ENCODE measurements at places on chromosomes 16 and 17.

- no peak for DNase-seq
These were observed 22.2 kb downstream of the HLF start for GRCh38 chr17:55286681-55287589.

- no peak for DNase-seq
These were observed 122.3 kb downstream of the PCTP start for GRCh38 chr17:55873017-55873758.

DNA sequence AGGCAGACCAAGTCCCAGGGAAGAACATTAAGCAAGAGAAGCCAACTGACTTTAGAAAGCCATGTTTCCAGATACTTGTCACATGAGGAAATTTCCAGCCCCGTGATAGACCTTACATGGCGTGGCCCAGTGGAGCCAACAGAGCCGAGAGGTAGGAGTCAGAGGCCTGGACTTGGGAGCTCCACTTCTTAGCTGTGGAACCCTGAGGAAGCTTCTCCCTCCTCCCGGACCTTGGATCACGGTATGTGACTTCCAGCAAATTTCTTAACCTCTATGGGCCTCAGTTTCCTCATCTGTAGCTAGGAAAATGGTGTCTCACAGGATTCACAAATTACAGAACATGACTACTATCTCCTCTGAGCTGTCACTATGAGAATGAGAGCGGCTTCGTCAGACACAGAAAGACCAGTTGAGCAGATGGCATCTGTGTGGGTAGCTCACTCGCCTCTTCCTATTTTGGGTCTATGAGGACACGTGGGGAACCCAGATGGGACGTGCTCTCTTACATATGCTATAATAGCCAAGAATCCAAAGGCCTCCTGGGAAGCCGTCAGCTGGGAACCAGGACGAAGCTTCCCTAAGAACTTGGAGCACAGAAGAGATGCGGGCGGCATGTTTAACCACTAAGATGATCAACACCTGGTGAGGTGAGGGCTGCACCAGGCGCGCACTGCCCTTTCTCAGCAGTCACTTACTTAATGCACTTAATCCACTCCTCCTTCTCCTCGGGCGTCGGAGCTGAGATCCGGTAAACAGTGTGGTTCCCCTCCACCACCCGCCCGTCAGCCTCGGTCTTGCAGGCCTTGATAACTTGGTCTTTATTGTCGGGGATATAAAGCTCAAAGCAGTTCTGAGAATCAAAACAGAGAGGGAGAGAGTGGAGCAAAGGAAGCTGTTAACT lies 102.3 kb downstream of the CYTH1 start:
- no peak for DNase-seq

DNA sequence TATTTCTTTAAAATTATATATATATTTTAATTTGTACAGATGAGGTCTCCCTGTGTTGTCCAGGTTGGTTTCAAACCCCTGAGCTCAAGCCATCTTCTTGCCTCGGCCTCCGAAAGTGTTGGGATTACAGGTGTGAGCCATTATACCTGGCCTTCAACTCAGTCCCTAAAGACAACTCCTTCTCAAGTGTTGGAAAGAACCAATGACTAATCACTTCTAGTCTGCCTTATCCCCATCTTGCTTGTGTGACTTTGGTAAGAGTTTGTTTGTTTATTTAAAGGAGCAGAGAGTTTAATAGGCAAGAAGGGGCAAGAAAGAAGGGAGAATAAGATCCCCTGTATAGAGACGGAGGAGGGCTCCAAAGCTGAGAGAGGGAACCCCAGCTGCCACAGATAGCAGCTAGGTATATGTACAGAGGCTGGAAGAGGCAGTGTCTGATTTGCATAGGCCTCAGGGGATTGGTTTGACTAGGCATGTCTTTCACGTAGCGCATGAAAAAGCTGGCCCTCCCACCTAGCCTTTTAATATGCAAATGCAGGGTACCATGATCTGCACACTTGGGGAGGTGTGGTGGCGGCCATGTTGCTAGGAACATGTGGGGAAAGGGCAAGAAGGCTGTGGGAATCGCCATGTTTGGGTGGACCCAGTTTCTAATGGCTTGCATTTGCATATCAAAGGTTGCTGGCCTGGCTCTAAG lies 21.5 kb downstream of the ABCC1 start:
- no peak for DNase-seq

DNA sequence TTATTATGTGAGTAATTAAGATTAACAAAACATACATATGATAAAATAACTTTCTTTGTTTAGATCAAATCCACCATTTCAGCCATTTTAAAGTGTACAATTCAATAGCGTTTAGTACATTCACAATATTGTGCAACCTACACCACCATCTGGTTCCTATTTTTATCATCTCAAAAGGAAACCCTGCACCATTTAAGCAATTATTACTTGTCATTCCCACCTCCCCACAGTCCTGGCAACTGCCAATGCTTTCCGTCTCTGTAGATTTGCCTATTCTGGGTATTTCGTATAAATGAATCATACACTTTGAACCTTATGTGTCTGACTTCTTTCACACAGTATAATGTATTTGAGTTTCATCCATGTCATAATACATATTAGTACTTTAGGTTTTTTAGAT lies 162.5 kb upstream of the CNTNAP4 start:
- no peak for DNase-seq

DNA sequence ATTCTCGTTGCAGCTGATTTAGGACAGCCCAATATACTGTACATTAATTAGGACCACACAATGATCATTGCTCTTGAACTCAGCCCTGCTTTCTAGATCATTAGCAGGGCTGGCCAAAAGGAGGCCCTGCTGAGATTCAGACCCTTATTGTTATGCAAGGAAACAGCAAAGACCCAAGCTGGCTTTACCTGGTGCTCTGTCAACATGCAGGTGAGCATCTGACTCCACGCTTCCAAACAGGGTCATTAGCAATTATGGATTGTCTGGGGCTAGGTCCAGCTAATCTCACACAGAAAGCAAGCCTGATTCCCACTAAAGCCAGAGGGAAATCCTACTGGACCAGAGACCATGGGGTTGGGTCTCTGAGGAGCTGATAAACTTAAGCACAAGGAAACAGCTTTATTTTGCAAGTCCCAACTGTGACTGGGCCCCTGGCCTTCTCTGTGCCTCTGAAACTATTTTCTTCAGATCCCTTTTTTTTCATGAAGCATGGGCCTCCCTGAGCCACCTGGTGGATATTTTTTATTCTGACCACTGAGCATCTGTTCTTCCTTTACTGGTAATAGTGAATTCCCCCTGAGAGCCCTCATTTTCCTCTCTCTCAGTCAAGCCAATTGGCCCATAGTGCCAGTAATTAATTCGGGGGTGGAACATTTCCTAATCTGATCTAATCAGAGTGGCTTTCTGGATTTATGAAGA lies 236.1 kb downstream of the GRIN2A start:
- DNase-seq: no peak

GRCh38 chr17:36980280-36980761 lies 31.6 kb downstream of the AATF start:
- no peak for DNase-seq

DNA sequence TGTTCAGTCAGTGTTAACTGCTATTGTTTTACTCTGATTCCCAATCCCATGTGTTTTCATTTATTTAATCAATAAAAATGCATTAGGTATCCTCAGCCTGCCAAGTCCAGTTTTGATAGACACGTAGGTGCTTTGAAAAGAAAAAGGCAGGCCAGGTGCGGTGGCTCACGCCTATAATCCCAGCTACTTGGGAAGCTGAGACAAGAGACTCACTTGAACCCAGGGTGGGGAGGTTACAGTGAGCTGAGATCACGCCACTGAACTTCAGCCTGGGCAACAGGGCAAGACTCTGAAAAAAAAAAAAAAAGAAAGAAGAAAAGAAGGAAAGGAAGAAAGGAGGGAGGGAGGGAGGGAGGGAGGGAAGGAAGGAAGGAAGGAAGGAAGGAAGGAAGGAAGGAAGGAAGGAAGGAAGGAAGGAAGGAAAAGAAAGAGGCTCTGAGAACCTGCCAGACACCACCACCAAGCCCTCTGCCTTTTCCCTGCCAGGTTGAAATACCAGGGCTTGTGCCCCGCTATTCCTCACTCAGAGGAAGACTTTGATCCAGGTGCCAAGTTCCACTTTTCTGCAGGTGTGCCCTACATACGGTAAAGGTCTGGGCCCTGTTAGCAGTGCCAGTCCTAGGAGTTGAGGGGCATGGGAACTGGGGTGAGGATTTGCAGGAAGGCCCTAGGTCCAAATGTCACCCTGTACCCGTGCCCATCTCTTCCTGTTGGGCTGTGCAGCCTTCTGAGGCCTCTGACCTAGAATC lies 10.1 kb upstream of the KCNH6 start:
- no peak for DNase-seq

DNA sequence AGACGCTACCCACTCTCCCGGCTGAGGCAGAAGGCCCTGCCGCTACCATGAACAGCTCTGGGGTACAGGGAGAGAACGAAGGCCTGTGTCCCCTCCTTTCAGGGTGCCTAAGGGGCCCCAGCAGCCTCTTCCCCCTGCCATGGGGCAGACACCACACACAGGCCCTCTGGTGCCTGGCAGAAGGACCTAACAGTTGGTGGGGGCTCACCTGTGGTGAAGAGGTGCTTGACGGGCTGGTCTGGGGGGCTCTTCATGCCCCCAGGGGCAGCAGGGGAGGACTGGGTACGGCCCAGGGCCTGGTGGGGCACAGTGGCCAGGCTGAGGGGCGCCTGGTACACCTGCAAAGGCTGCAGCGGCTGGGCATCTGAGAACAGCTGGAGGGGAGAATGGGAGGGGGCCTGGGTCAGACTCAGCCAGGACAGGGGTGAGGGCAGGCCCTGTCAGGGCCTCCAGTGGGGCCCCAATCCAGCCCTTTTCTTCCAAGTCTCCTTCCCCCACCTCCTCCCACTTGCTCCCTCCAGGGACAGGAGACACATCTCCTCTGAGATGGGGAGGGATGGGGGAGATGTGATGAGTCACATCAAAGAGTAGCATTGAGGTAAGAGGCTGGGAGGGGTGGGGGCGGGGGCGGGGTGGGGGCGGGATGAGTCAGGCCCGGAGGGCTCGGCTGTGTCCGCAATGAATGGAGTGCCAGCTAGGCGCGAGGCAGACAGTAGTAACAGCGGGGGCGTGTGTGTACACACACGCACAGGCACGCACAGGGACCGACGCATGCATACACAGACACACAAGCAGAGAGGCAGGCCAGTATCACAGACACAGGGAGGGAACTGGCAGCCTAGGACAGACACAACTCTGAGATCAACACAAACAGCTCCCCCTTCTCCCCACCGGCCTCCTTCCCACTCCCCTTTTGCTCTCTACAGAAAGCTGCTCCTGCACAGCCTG lies 16.1 kb downstream of the G6PC3 start:
- DNase-seq: no peak

DNA sequence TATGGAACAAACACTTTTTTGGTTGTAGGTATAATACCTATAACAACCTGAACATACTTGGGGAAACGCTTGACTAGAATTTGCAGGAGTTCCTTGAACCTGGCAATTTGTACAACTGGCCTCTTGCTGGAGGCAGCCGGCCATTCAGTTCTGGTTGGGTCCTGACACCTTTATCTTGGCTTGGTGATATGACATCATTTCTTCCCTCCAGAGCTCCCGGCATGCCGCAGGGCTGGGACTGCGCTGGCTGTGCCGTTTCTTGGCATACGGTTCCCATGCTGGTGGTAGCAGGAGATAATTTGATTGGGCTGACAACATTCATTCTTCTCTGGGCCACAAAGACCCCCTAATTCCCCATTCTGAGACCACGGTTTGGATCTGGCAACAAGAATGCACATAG lies 87.5 kb downstream of the ASIC2 start:
- DNase-seq: no peak

- no peak for DNase-seq
These were observed 110.3 kb downstream of the BANP start for GRCh38 chr16:88061346-88062110.

DNA sequence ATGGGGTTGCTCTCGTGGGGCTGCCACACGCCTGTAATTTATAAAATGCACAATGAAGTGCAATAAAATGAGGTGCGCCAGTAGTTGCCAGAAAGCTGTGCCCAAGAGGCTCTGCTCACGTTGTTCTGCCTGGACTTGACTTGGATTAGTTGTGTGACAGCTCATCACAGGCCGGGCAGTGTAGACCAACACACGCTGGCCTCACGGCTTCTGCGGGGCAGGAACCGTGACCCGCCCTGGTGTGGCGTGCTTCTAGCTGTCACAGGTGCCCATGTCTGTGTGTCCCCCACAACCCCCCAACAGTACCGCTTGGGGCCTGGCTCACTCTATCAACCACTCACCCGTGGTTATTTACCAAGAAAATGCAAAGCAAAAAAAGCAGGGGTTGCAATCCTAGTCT lies 112.2 kb upstream of the ZNF750 start:
- no peak for DNase-seq

- no peak for DNase-seq
These were observed 337.8 kb upstream of the ZFHX3 start for GRCh38 chr16:73385696-73386095.

DNA sequence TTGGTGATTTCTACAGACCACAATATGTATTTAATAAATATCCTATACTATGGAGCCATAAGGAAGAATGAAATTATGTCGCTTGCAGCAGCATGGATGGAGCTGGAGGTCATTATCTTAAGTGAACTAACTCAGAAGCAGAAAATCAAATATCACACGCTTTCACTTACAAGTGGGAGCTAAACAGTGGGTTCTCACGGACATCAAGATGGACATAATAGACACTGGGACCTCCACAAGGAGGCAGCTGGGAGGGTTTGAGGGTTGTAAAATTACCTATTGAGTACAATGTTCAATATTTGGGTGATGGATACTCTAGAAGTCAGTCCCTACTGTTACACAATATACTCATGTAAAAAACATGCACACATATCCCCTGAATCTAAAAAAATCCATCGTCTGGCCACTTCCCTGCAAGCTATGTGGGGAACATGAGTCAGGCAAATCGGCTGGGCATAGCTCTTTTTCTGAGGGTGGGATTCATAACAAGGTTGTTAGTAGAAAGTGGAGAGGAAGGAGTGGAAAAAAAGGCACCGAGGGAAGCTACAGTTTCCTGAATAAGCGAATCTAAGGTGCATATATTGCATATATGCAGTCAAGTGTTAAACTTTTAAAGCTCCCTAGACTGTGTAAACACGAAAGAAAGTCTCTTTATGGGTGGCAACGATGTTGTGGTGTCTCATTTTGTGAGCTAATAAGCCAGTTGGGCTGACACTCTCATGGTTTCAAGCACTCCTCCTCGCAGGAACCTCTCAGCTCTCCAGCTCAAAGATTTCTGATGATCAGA lies 135.2 kb upstream of the CPHXL start:
- no peak for DNase-seq

GRCh38 chr16:85869785-85870558 lies 29.0 kb upstream of the IRF8 start:
- DNase-seq: no peak

GRCh38 chr17:65193305-65193704 lies 56.1 kb downstream of the RGS9 start:
- DNase-seq: no peak

DNA sequence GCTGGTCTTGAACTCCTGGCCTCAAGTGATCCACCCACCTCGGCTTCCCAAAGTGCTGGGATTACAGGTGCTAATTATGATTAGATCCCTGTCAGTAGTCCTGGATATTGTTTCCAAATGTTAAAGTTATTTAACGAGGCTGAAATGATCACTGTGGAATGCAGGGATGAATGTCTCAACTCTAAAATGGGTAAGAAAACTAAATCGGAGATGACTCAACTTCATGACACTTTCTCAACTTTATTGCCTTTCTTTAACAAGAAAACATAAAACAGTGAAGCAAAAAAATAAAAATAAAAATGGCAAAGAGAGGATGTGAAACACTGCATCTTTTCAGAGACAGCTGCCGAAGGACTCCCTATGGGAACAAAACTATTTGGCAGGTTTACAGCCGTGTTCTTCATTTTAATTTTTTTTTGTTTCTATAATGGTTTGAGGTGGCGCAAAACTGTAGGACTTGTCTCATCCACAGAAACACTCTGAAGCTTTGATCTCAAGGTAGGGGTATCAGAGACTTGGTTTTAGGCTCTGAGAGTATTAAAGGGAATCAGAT lies 382.0 kb downstream of the GRIN2A start:
- DNase-seq: no peak

GRCh38 chr16:30989469-30990047 lies 4.6 kb downstream of the HSD3B7 start:
- no peak for DNase-seq
